ENCODE measurements at places on chromosomes 1 and 21.

- no peak for DNase-seq
Measured at GRCh38 chr1:209618756-209619420, 33.3 kb downstream of the LAMB3 start.

GRCh38 chr1:243494741-243495431 is 239.0 kb downstream of the SDCCAG8 start:
- no peak for DNase-seq

DNA sequence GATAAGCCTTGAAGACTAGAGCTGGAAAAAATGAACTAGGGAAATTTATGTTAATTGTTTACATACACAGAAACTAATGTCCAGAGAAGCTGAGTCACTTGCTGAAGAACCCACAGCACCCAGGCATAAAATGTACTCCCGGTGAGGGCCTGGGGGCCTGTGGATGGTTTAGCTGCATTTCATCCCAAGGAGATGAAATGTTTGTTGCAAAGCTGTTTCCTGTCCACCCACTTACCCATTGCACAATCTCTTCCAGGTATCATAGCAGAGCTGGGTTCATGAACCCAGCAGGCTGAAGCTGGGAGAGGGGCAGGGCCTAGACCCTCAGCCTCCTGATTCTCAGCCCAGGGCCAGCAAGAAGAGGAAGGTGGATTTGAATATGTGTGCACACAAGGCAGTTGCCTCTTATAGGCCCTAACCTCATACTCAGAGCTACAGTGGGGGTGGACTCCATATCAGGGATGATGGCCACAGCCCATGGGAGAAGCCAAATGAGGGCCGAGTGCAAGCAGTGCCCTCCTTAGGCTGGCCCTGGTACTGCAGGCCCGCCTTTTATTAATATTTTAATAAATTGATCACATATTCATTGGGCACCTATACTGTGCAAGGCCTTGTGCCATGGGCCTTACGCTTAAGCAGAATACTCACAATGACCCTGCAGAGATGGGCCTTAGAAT is 110.8 kb downstream of the LACTBL1 start:
- peak; percentile 27 for DNase-seq

- no peak for DNase-seq
Measured at GRCh38 chr1:55718758-55719671, 503.9 kb upstream of the USP24 start.

- peak; percentile 26 for DNase-seq
Measured at GRCh38 chr1:6234502-6235295, 1.1 kb downstream of the ICMT start.

DNA sequence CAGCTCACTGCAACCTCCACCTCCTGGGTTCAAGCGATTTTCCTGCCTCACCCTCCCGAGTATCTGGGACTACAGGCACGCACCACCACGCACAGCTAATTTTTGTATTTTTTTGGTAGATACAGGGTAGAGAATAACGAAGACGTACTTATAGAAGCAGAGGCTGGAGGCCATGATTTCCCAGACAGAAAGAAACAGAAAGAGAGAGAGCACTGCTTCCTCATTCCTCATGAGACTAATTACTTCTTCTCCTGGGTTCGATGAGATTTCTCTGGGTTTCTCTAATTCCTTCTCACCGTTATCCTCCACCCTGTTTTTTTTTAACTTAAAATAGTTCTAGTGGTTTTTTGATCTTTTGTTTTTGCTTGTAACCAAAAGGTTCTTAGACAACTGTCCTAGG is 23.4 kb upstream of the PTP4A2 start:
- DNase-seq, result no peak

- no peak for DNase-seq
Measured at GRCh38 chr1:77370583-77371306, 88.9 kb downstream of the AK5 start.

DNA sequence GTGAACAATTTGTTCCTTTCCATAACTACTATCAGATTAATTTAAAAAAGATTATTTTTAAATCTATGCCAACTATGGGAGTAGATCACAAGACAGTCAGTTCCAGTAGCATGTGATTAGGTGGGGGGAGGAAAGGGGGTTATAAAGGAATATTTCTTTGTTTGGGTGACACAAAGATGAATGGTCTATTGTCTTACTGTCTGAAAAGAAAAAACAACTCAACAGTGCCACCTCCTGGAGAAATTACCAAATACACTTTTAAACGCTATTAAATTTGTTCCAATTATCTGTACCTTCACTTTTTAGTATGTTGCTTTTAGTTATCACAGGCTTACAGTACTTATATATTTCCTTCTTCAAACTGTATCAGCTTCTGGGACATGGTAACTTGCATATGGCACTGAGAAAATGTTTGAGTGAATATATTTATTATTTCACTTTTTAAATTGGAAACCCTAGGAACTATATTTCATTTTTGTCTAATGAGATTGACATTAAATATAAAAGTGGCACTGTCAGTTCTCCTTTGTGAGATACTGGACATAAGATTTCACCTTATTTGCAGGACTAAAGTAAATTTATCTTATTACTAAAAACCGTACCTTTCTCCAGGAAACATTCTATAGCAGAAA is 1.7 kb upstream of the SORT1 start:
- DNase-seq, result peak; percentile 50
